ENCODE measurements at places on chromosomes 11 and 22.

DNA sequence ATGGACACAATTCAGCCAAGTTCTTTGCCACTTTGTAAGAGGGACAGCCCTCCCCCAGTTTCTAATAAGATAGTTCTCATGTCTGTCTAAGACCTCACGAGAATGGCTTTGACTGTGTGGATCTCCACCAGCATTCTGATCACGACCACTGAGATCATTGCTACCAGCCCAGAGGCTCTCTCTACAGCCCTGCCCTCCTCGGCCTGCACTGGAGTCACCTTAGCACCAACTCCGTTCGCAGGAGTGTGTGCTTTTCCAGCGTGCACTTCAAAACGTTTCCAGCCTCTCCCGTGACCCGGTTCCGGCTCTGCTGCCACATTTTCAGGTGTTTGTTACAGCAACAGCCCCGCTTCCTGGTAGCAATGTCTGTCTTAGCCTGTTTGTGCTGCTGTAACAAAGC, 26.2 kb downstream of the TSPAN32 start:
- no peak for DNase-seq

GRCh38 chr11:1370186-1371025, 19.3 kb upstream of the BRSK2 start:
- DNase-seq = no peak

DNA sequence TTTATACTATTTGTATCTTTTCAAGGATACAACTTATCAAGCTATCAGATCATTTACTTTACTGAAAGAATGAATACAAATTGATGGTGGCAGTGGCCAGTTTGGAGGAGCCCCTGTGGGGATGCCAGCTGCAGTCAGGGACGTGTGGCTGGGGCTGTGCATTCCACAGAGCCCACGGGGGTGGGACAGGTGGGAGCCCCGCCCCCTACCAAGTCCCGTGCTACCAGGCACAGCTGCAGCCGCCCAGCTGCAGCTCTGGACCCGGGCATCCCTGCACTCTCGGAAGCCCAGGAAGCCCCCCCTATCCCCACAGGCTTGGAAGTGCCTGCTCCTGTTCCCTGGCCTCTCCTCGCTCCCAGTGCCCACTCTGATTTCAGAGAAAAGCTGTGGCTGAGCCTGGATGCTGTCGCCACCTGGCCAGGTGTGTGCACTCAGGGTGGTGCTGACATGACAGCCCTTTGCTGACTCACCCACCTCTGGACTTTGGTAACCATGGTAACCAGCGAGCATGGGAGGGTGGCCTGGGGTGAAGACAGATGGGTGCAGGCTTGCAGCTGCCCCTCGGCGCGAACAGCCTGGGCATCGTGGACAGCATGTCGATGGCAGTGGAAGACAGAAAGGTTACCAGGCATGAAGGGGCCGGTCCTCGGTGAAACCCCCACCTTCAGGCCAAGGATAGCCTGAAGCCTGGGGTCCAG, 138.1 kb downstream of the SBF2 start:
- DNase-seq = no peak

DNA sequence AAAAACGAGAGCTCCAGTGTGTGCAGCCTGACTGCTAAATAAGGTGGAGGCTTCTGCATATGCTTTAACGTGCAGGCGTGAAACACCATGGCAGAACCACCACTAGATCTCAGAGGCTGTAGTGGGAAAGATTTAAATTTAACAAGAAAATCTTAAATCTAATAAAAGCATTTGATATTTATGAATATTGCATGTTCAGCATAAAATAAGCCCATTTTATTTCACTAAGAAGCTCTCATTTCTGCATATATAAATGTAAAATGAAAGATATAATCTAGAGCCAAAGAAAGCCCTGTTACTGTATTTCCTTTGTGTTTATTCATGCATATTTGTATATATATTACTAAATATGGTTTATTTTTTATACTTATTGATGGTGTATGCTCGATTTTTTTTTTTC, 188.3 kb downstream of the DDX10 start:
- no peak for DNase-seq

DNA sequence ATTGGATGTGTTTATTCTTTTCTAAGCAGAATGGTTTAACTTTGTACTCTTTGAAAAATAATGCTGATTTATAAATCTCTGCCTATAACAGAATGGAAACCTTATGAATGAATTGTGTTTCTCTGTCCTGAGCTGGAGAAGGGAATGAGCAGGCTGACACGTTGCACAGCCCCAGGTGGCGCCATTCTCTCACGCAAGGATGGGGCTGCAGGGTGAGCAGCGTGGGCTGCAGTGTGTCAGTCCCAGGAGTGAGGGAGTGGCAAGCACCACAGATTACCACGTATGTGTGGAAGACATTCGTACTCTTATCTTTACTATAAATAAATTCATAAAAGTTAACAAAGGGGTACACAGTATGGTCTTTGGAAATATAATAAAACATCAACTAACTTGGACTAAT, 33.4 kb downstream of the FDX1 start:
- DNase-seq = no peak

- DNase-seq = no peak
These were observed 69.9 kb downstream of the BUD13 start for GRCh38 chr11:116702772-116703385.

DNA sequence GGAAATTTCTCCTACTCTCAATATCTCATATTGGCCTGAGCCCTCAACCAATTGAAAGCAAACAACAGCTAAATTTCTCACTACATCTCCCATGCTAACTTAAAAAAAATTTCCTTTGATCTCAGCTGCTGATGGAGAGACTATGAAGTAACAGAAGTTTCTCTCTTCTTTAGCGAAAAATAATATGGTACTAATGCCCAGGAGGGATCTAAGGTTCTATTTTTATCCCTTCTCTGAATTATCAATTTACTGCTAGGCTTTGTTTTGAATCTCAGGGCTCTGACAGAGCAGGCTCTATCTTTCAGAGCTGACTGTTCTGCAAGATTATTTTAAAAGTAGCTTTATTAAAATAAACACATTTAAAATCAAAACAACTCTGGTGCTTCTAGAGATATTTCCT, 558.6 kb downstream of the KCNA4 start:
- DNase-seq = no peak

DNA sequence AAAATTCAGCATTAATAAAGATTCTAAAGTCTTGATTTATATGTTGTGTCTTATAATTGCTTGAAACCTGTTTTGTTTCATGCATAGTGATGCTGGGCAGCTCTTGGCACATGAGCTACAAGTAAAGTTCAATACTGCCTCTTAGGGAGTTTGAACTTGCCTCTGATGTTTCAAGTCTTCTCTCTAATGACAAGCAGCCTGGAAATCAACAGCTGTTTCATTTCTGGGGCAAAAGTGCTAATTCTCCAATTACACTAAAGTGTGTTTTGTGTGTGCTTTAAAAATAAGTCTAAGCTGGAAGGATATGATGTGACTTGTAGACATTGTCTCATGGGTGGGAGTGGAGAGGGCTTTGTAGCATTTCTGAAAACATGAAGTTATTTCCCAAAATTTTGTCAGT, 23.7 kb upstream of the SESN3 start:
- no peak for DNase-seq

DNA sequence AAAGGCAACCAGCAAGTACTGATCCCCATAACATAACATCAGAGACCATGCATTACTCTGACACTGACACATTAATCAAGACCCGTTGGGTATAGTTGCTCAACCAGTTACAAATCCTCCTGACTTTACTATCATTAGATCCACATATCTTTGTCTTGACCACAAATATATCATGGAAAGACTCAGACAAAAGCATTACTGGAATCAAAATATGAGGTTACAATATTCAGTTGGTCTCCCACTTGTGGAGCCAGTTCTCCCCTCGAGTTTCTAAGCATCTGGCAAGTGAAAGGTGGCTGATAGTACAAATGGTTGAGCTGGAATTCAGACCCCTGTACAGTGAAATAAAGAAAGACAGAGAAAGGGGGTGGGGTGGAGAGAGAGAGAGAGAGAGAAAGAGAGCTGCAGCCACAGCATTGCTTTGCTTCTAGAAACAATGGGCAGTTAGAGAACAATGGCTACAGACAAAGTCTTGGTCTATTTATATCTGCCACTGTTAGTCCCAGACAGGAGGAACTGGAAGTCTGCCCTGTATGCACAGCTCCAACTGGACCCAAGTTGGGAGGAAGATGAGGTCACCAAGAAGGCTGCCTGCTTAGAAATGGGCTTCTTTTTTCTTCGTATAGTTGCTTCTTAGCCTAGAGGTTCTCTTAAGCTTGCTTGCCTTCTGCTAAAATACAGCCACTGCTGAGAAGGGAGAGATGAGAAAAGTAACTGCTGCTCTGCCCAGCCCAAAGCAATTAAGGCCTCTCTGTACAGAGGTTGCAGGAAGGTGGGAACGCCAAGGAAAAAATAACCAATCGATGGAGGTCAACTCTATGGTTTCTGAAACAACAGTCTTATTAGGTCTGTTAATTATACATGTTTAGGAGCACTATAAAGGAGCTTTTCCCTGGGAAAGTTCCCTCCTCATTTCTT, 85.5 kb downstream of the ETS1 start:
- no peak for DNase-seq

GRCh38 chr11:117833401-117833891, 8.9 kb upstream of the FXYD2 start:
- no peak for DNase-seq

- DNase-seq = no peak
These were observed 139.2 kb downstream of the DSCAML1 start for GRCh38 chr11:117657794-117658193.

DNA sequence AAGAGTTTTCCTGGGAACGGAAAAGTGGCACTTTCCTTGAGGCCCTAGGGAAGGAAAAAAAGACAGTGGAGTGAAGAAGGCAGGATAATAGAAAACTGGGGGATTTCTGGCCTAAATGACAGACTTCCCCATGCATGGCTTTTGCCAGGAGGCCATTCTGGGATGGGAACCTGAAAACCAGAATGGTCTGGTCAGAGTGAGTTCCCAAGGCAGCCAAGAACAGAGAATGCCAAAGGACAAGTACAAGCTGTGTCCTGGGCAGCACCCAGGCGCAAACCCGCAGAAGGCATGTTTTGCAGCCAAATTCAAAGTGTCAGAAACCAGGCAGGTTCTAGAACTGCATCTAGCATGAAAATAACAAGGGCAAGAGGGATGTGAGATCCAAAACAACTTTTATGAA, 162.4 kb downstream of the SPON1 start:
- no peak for DNase-seq

DNA sequence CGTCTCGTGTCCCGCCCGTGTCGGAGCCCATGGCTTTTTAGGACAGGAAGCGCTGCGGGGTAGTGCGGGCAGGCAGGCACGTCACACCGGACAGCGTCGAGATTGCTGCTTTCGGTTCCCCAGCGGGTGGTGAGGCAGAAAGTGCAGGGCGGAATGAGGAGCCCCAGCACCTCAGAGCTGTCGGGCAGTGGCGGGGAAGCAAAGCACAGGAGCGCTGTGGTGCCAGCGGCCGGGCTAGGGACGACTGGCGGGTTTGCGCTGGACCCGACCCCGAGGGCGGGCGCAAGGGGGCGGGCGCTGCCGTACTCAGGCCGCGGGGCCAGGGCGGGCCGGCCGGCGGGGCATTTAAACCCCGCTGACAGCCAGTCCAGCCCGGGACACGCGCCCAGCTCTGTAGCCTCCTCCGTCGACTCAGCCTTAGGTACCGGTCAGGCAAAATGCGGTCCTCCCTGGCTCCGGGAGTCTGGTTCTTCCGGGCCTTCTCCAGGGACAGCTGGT, at the start of gene SLC37A2:
Gene SLC37A2 (plus strand): TSS at position 375 of the 498 bp plus-strand sequence. CDS start 63 bp downstream, at position 438.
- no peak for DNase-seq

- no peak for DNase-seq
These were observed 29.9 kb downstream of the FAM181B start for GRCh38 chr11:82703796-82704195.

DNA sequence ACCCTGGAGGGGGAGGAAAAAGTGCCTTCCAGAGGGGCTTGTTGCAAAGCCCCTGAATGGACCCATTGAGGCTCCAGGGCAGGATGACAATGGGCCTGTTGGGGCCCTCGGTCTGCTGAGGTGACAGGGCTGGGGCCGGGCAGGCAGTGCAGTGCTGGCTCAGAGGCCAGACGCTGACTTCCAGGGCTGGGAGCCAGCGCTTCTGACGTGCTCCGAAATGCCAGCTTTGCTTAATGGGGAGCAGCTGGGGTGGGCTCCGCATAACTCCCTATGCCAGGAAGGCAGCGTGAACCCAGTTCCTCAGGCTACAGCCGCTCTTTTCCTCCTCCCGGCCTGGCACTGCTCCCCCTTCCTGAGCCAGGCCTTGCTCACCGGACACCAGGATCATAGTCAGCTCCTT, 17.7 kb downstream of the NAV2 start:
- no peak for DNase-seq

GRCh38 chr11:1158681-1159487, 1.1 kb downstream of the MUC5AC start:
- no peak for DNase-seq

DNA sequence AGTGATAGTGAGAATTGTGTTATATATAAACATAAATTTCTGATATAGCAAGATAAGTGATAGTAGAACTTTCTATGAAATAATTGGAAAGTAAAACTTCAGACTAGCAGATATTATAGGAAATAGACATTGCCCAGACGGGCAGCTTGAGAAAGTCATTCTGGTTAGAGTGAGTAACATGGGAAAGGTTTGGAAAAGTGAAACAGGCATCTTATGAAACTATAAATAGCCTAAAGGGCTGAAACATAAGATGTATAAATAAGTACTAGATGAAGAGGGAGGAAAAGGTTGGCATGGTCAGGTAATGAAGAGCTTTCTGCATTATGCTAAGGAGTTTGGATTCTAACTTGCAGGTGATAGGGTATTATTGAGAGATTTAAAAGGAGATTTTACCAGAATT, 101.3 kb downstream of the DYNC2H1 start:
- DNase-seq = no peak

DNA sequence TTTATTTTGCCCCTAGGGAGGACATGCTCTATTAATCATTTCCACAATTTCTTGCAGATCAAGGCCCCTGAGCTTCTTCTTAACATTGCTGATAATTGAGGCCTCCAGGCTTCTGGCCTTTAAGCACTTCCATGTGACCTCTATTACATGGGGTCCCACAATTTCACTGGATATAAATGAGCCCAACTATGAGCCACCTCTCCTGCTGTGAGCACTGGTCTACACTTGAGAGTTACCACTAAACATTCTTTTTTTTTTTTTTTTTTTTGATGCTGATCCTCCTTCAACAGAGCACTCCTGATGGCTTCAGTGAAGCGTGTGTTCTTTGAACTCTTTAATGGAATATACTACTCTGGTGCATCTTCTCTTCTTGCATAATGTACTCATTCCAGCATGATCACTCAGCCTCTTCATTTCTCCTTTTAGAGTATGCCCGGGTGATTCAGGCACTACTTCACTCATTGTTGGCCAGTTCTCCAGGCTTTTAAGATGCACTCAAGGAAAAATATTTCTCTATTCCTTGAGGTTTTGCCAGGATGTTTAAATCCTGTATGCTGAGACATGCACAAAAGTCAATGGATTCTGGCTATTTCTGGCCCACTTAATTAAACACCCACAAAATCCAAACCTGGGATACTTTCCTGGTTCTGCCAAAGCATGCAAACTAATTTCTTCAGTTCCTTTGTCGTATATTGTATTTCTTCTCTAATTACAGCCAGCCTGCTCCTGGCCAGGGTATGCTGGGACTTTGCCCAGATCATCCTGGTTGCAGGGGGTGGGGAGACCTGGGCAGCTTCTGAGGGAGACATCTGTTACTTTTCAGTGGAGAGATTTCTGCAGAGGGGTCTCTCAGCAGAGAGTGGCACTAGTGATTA, 257.8 kb upstream of the LUZP2 start:
- no peak for DNase-seq

Data from cortex of kidney (tissue), 1 donor.